ENCODE measurements at places on chromosomes 1 and 21. TPM values are rescaled to one million over a fixed set of nuclear protein-coding genes. Genes with fewer than 3 reads are reported as not detected.

RAD54L gene
- 8.2 TPM for total RNA-seq

ANKRD45 gene
- 2.3 TPM for total RNA-seq

- no peaks in the 10 kb centered on the region for H3K36me3 ChIP-seq
- H3K27ac ChIP-seq, result no peak overlapping the region
- H3K27me3 ChIP-seq, result no peaks in the 10 kb centered on the region
- H3K4me3 ChIP-seq, result no peak overlapping the region
- no peaks in the 10 kb centered on the region for H3K4me1 ChIP-seq
Measured at GRCh38 chr1:200908191-200908868, 13.6 kb downstream of the INAVA start.

DNA sequence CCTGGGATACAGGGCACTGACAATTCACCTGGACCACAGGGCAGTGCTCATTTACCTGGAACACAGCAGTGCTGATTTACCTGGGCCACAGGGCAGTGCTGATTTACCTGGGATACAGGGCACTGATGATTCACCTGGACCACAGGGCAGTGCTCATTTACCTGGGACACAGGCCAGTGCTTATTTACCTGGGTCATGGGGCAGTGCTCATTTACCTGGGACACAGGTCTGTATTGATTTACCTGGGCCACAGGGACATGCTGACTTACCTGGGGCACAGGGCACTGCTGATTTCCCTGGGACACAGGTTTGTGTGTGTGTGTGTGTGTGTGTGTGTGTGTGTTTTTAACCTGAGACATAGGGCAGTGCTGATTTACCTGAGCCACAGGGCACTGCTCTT lies 261.7 kb downstream of the MATN1 start:
- H3K4me1 ChIP-seq, result no peaks in the 10 kb centered on the region
- DNase-seq, result no peak
- H3K27me3 ChIP-seq, result no peaks in the 10 kb centered on the region
- no peak overlapping the region for H3K4me3 ChIP-seq

- no peak for DNase-seq
- no peak overlapping the region for H3K27ac ChIP-seq
- no peaks in the 10 kb centered on the region for H3K36me3 ChIP-seq
Measured at GRCh38 chr21:36701756-36702621, 3.1 kb downstream of the SIM2 start.

TTC39A gene
- total RNA-seq, result 78.4 TPM

PADI2 gene
- total RNA-seq, result 5.0 TPM

DNA sequence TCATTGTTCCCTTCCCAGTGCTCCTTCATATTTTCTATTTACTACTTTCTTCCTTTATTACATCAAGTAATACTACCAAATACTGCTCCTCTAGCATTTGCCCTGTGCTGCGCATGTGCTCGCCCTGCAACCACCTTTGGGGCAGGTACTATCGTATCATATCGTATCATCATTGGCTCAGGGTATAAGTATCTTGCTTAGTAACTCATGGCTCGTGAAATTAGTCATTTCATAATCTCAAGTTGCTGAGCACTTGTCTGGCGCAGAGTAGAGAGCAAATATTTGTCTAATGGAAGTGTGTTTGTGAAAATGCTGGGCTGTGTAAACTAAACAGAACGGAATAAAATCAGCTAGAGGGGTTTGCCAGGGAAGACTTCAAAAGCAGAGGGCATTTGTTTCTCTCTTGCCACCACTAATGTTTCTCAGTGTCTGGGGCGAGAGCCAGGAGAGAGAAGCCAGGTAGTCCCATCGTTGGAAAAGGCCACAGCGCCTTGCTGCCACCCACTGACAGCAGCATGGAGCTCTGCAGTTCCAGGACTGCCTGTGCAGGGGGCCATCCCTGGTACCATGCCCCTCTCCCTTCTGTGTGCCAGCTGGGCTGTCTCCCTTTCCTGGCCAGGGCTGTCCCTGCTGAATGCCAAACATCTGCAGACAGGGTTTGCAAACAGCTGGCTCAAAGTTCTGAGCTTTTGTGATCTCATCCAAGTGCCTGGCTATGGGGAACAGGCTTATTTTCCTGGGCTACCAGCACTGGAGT lies 20.0 kb upstream of the CPT2 start:
- H3K27me3 ChIP-seq, result no peaks in the 10 kb centered on the region
- DNase-seq, result peak; percentile 78
- H3K36me3 ChIP-seq, result no peaks in the 10 kb centered on the region
- no peak overlapping the region for H3K4me3 ChIP-seq
- no peak overlapping the region for H3K27ac ChIP-seq

DNA sequence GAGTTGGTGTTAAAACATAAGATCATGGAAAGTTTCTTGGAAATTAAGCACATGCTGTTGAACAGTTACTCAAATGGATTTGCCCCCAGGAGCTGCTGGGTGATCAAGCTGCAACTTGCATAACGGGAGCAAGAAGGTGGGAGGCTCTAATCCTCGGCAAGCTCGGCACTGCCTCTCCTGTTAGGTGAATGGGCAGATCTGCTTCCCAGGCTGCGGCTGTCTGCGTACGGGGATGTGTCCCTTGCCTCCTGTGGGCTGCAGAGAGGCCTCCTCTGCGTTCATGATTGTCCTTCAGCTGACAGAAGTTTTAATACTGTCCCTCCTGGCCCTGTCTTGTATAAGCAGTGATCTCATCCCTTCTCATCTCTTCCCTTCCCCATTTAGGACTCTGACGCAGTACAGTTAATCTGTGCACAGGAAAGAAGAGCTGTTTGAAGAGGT lies 36.7 kb downstream of the ATP1A1 start:
- H3K27ac ChIP-seq, result no peak overlapping the region
- no peaks in the 10 kb centered on the region for H3K27me3 ChIP-seq
- no peaks in the 10 kb centered on the region for H3K36me3 ChIP-seq
- H3K4me3 ChIP-seq, result no peak overlapping the region
- no peaks in the 10 kb centered on the region for H3K4me1 ChIP-seq

DNA sequence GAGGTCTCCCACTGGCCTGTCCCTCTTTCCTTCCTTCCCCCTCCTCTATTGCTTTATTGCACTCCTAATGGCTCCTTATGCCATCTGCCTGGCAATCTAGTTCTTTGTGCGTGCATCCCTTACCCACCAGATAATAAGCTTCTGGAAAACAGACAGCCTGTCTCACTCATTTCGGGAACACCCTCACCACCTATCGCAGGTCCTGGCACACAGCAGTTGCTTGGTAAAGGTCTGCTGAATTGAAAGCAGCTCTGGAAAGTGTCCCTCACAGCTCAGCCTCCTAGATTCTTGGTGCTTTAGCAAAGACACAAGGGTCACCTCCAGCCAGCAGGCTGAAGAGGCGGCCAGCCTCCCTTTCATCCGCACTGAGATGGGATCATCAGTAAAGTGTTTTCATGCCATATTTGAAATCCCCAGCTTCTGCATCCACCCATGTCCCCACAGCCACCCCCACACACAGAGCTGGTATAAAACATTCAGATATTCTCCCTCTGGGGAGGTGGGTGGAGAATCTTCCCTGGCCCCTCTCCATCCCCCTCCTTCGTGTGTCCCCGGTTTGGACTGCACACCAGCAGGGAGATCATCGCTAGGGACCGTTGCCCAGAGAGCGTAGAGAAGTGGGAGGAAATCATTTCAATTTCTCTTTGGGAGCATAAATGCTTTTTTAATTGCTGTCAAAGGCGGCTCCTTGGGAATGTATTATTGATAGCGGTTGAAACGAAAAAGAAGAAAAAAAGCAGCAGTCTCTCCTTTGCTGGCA lies 29.1 kb upstream of the ATP2B4 start:
- no peak for DNase-seq
- no peaks in the 10 kb centered on the region for H3K27me3 ChIP-seq
- no peaks in the 10 kb centered on the region for H3K4me1 ChIP-seq
- no peak overlapping the region for H3K4me3 ChIP-seq

DNA sequence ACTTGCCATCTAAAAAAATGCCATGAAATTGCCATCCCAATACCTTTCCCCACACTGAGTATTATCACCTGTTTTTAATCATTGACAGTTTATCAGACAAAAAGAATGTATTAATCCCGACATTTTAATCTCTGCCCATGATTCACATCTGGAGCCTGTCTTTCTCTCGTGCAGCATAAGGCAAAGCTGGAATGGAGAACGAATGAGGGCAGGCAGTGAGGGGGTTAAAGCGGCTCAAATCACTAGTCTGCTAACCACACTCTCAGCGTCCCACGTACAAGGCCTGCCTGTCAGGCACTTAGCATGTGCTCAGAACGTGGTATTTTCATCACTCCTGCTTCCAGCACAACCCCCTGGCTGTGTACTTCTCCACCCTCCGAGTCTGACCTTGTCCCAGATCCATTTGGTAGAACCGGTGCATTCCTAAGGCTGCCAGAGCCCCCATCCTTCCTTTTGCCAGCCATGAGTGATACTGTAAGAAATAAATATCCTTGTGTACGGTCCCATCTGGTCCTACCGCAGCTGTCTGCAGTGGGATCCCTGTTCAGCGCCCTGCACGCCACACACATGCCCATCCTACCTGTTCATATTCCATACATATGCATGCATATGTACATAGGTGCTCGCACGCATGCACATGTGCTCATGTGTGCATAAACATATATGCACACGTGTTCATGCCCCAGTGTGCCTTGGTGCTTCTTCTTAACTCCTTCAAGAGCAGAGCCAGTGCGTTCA lies 34.6 kb upstream of the FHAD1 start:
- H3K36me3 ChIP-seq, result no peaks in the 10 kb centered on the region
- peaks cover 7% of the 10 kb centered on the region for H3K4me1 ChIP-seq
- H3K27ac ChIP-seq, result no peak overlapping the region

DNA sequence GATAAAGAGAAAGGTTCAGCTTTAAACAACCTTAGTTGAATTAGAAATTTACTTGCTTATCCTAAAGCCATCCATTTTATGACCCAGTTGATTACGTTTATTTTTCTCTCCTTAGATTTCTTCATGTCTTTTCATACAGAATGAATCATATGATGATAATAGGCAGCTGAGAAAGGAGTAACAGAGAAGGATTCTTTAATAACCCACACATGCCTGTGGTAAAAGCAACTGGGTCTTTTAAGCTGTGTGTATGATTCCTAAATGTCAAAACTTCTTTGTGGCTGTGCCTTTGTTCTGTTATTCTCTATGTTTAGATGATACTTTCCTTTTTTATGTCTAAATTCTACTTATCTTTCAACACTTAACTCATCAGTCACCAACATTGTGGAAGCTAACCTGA lies 626.5 kb downstream of the NCAM2 start:
- no peaks in the 10 kb centered on the region for H3K36me3 ChIP-seq
- no peak overlapping the region for H3K27ac ChIP-seq
- no peak overlapping the region for H3K4me3 ChIP-seq
- no peaks in the 10 kb centered on the region for H3K27me3 ChIP-seq

PEAR1 gene
- total RNA-seq, result 20.0 TPM

GRCh38 chr1:20142001-20142710 lies 3.0 kb downstream of the PLA2G2F start:
- DNase-seq, result no peak
- H3K4me3 ChIP-seq, result no peak overlapping the region
- H3K27ac ChIP-seq, result no peak overlapping the region
- no peaks in the 10 kb centered on the region for H3K36me3 ChIP-seq
- peaks cover 6% of the 10 kb centered on the region for H3K4me1 ChIP-seq
- H3K27me3 ChIP-seq, result no peaks in the 10 kb centered on the region

DNA sequence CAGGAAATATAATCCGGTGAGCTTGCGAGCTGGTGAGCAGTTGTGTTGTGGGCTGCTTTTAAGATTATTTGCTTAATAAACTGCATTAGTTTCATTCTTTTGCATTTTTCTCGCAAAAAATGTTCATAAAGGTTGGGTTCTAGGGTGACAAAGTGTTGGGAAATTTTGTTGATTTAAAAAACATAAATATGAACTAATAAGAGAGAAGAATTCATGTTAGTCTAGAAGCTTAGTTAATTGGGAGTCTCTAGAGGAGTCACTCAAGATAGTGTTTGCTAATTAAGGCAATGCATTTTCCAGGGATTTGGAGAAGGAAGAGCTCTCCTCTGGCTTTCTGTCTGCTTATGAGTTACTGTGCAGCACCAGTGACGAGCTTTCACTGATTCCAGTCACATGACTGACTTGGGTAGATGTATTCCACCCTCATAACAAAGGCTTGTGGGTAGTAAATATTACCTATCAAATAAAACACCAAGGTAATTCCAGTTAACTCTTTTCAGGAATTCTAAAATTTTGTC lies 417.0 kb downstream of the PTBP2 start:
- H3K36me3 ChIP-seq, result no peaks in the 10 kb centered on the region
- no peak overlapping the region for H3K27ac ChIP-seq
- no peak overlapping the region for H3K4me3 ChIP-seq
- DNase-seq, result no peak
- H3K27me3 ChIP-seq, result no peaks in the 10 kb centered on the region

ACTL8 gene
- total RNA-seq, result not detected

DNA sequence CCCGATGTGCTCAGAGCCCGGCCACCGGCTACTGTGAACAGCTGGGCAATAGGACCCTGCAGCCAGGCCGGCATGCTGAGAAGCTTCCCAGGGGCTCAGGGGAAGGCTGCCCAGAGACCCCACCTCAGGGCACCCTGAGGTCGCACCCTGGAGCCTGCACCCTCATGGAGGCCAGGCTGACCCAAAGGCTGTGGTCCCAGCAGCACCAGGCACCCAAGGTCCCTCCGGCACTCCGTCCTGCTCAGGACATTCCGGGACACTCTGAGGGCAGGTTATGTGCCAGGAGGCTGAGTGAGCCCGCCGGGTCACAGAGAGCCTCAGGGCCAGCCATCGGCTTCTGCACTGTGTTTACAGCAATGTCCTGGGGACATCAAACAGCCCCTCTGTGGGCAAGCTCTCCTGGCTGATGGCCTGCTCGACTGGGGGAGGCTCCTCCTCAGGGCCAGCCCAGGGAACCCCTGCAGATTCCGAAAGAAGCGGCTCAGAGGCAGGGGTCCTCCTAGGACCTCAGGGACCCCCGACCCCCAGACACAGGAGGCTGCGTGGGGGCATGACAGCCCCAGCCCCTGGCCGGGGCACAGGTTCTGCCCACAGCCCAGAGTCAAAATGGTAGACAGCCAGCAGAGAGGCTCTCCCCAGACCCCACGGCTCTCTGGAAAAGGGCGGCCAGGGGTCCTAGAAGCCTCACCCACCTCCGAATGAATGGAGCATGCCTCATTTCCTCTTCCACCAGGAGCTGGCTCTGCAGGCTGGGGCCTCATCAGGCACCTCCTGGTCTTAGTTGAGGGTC lies 8.2 kb downstream of the SLC19A1 start:
- no peak overlapping the region for H3K4me3 ChIP-seq
- H3K27me3 ChIP-seq, result no peaks in the 10 kb centered on the region
- no peak overlapping the region for H3K27ac ChIP-seq
- no peaks in the 10 kb centered on the region for H3K36me3 ChIP-seq
- no peak for DNase-seq
- H3K4me1 ChIP-seq, result no peaks in the 10 kb centered on the region

DNA sequence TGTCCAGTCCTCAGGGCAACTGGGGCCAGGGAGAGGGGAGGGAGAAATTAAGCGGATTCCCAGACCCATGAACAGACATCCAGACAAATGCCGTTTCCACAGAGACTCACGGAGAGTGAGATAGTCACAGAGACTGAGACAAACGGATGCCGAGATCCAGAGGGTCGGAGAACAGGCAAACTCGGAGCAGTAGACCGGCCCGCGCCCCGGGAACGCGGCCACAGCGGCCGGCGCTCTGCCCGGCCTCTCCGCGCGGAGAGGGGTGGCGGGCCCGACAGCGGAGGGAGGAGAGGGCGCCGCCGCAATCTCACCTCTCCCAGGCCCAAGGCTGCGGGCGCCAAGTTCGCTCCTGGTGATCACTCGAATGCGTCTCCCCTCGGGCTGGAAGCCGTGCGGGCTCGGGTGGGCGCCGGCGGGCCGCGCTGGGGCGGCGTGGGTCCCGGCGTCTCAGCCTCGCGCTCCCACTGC lies 831 bp upstream of the FOXD2 start:
- peak overlapping the region; percentile 57 for H3K4me3 ChIP-seq
- no peaks in the 10 kb centered on the region for H3K36me3 ChIP-seq
- peaks cover 35% of the 10 kb centered on the region for H3K27me3 ChIP-seq
- DNase-seq, result no peak
- no peaks in the 10 kb centered on the region for H3K4me1 ChIP-seq
- H3K27ac ChIP-seq, result peak overlapping the region; percentile 86

Measured in prostate gland (tissue), 2 donors.